ENCODE measurements at places on chromosomes 12 and 14.

DNA sequence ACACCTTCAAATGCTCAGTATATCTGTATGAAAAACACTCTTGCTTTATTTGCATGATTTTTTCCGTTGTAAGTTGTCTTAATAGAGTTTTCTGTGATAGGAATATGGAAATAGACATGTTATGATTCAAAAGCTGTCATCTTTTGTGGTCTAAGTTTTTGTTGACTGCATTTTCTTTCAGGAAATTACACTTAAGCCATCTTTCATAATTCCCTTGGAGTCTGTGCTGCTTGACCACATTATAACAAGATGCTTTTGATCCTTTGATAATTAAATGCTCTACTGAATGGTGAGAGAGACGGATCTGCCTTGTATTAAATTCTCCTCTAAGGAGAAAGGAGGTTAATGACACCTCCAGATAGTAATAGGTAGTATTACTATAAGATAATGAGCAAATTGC is 272.8 kb upstream of the DAAM1 start:
- DNase-seq = no peak

DNA sequence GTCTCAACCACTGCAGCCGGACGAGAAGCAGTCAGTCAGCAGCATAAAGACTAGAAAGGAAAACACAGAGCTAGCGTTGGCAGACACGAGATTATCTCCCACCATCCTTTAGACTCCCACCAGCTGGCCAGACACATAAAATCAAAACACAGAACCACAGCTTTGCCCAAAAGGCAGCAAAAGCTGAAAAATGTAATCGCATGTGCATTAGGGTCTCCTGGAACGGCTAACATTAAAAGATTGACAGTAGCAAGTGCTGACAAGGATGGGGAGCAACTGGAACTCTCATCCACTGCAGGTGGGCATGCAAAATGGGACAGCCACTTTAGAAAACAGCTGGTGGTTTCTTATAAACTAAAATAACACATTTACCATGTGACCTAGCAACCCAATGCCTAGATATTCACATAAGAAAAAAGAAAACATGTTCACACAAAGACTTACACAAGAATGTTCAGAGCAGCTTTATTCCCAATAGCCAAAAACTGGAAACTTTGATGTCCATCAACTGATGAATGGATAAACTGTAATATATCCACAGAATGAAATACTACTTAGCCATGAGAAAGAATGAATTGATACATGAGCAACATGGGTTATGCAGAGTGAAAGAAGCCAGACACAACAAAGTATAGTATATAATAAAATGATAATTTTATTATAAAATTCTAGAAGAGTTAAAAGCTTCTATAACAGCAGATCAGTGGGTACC is 37.7 kb downstream of the NCOR2 start:
- DNase-seq = no peak

- no peak for DNase-seq
Measured at GRCh38 chr14:34619471-34619870, 10.5 kb downstream of the SNX6 start.

GRCh38 chr12:114404926-114405518 is 922 bp downstream of the TBX5 start:
- peak; percentile 41 for DNase-seq

DNA sequence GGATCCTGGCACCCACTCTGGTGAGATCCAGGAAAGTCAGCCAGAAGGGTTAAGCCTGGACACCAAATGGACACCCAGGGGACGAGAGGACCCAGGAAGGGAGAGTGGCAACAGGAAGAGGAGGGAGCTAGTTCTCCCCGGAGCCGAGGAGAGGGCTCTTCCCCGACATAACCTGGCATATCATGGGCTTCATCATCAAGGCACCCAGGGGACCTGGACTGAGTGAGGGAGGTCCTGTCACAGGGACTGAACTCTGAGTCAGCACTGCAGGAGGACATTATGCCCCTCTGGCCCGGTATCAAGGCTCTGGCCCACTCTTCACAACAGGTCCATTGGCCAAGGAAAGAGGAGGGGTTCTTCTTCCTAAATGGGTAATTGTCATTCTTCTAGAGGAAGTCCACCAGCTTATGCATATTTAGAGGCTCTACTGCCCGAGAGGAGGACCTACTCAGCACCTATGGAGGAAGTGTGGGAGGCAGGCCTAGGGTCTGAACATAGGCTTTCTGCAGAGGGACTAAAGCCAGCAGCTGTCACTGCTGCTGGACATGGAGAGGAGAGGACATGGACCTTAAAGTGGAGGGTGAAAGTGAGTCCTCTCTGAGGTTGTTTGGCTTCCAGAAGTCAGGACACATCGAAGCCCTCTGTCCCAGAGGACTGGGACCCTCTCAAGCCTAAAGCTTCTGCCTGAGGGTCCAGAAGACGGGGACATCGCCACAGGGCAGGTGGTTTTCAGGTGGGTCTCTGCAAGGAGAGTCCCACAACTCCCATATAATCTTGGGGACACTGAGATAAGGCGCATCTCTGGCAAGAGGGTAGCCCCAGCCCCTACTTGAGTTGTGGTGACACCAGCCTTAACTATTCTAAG is 18.6 kb downstream of the ISCA2 start:
- DNase-seq = no peak

DNA sequence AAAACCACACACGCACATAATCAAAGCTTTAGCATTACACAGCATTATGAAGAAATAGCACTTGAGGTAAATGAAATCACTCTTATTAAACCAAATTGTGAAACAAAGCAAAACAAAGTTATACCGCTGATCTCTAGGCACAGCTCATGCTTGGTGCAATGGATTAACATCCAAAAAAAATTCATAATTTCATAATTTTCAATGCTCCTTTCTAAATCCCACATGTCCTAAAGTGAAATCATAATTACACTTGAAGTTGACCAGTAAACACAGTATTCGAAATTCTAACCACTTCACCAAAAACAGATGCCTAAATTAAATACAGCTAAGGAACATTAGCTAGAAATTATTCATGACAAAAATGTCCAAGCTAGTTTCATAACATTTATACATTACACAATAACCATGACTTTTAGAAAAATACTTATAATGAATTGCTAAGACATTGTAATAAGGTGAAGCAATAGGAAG is 1.5 kb downstream of the MLH3 start:
- no peak for DNase-seq

DNA sequence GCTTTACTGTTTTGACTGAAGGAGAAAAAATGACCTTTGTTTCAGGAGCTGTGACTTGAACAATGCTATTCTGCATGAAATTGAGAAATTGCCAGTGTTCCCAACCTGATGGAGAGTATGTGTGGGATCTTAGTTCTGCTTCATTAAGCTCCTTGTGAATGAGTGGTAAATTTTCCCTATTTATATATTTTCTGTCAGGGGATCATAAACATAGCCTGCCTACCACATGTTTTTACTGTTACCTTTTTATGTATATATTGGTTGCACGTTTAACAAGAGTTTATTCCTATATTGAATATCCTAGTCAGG is 271.7 kb downstream of the PDZRN4 start:
- no peak for DNase-seq

GRCh38 chr12:4956054-4956453 is 46.3 kb downstream of the KCNA1 start:
- no peak for DNase-seq

- no peak for DNase-seq
Measured at GRCh38 chr12:54359762-54360351, 4.4 kb downstream of the GPR84 start.

GRCh38 chr12:11158885-11159444 is 12.0 kb upstream of the SMIM10L1 start:
- no peak for DNase-seq

DNA sequence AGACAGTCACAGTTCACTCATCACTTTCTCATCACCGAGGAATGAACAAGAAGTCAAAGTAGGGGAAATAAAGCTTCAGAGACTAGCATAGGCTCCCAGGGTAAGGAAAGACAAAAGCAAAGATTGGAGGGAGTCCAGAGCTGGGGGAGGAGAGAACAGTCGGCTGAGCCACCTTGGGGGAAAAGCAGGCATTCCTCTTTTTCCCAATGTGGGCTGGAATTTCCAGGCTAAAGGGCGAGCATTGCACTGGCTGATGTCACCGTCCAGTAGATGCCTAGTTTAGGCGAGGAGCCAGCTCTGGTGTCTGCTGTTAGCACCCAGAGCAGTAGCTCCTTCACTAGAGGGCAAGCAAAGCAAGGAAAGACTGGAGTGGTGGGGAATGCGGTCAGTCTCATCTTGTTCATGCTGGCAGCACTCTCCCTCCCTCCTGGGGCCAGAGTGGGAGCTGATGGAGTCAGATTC is 8.5 kb upstream of the KRT75 start:
- DNase-seq = peak; percentile 97

DNA sequence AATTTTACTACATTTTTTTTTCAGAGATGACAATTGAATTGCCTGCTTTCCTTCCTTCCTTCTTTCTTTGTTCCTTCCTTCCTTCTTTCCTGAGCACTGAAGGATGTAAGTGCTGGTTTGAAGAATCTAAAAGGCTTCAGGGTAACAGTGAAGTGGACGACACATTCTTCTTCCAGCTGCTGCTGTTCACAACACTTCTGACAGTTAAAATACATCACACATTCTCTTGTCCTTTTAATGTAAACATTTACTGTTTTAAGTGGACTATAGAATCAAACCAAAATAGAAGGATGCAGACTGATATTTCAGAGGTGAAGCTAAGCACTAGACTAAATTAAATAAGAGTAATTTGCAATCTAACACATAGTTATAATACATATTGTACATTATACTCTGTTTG is 151.5 kb downstream of the MSRB3 start:
- peak; percentile 14 for DNase-seq

DNA sequence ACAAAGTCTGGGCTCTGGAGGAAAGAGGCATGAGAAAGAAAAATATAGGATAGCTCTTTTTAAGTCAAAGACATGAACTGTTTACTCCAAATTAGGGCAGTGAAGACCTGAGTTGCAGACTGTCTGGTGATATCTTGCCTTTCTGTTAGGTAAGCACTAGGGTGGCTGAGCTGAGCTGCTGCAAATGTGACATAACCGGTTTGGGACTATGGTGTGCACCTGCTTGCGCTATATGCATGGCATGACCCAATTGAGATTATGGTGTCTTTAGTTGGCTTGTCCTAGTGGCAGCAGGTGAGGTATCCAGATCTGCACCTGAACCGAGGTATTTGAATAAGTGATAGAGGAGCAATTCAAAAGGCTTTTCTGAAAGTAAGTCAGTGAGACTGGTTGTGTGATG is 345.6 kb downstream of the APAF1 start:
- DNase-seq = no peak

GRCh38 chr14:45970621-45971020 is 681.0 kb downstream of the RPL10L start:
- DNase-seq = no peak

- no peak for DNase-seq
Measured at GRCh38 chr14:69572030-69572840, 2.4 kb downstream of the CCDC177 start.

GRCh38 chr12:64494998-64495729 is 43.2 kb downstream of the TBK1 start:
- DNase-seq = no peak

GRCh38 chr12:14993537-14994266 is 20.9 kb downstream of the PDE6H start:
- peak; percentile 42 for DNase-seq

DNA sequence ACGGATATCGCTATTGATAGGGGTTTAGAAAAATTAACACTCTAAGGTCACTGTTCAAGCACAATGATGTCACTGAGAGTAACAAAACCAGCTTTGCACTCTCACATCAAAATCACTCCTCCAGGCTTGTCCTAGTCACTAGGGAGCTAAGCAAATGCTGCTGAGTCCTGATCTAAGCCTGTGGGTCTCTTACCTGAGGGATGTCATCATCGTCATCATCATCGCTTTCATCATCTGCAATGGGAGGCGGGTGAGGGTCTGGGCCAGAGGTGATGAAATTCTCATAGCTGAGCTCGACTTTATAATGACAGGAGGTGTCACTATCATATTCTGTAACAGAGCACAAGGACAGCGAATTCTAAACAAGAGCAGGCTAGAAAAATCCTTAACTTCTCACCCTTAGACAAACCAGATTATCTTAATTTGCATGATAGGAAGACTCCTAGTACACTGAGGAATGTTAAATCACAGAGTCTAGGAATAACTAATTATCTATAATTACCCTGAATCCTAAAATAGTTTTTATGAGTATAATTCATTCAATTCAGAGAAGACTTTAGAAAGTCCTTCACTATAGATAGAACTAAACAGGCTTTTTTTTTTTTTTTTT is 83.0 kb downstream of the TRAFD1 start:
- no peak for DNase-seq

DNA sequence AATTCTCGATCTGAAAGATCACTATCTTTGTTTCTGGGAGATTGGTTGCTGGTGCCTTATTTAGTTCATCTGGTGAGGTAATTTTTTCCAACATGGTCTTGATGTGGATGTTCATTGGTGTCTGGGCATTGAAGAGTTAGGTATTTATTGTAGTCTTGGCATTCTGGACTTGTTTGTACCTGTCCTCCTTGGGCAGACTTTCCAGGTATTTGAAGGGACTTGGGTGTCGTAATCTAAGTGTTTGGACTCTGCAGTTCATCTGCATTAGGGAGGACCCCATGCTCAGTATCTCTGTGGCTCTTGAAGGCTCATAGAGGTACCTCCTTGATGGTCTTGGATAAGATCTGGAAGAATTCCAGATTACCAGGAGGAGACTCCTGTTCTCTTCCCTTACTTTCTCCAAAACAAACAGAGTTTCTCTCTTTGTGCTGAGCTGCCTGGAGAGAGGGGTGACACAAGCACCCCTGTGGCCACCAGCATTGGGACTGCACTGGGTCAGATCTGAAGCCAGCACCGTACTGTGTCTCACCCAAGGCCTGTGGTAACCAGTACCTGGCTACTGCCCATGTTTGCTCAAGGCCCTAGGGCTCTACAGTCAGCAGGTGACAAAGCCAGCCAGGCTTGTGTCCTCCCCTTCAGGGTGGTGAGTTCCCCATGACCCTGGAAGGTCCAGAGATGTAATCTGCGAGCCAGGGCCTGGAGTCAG is 5.3 kb downstream of the A2ML1 start:
- no peak for DNase-seq

- no peak for DNase-seq
Measured at GRCh38 chr14:98131406-98131805, 1140.6 kb downstream of the BCL11B start.

DNA sequence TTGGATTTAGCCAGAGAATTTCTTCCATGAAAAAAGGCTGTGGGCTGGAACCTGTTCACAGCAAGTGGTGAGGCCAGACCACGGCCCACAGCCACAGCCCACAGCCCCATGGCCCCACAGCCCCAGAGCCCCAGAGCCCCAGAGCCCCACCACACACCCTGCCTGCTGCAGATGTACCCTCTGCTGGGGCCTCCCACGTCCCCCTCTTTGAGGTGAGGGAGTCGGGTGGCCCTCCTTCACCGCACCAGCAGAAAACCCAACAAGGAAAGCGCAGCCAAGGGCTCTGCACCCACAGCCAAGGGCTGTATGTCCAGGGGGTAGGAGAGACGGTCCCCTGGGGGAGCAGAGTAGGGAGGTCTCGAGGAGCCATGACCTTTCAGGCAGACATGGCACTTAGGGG is 327.5 kb upstream of the DIO3 start:
- no peak for DNase-seq

- peak; percentile 45 for DNase-seq
Measured at GRCh38 chr12:110743571-110744093, 941 bp upstream of the PPP1CC start.

- no peak for DNase-seq
Measured at GRCh38 chr12:11663130-11663529, 13.7 kb downstream of the ETV6 start.
